ENCODE measurements at places on chromosomes 11 and 22.

DNA sequence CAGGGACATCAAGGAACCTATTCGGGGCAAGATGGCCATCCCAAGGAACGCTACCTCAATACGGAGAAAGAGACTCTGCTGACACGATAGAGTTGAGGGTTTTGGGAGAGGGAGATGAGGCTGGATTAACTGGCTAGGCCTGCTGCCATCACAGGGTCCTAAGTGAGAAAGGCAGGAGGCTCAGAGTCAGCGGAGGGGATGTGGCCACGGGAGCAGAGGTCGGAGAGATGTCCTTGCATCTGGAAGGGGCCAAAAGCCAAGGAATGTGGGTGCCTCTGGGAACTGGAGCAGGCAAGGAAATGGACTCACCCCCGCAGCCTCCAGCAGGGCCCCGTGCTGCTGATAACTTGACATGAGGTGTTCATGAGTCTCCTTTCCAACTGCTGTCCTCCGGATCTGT lies 31.0 kb upstream of the RFPL3 start:
- DNase-seq: no peak

- no peak for DNase-seq
Measured at GRCh38 chr11:1727861-1728260, 22.5 kb downstream of the IFITM10 start.

GRCh38 chr11:44219830-44220796 lies 89.8 kb downstream of the ALX4 start:
- DNase-seq: no peak

DNA sequence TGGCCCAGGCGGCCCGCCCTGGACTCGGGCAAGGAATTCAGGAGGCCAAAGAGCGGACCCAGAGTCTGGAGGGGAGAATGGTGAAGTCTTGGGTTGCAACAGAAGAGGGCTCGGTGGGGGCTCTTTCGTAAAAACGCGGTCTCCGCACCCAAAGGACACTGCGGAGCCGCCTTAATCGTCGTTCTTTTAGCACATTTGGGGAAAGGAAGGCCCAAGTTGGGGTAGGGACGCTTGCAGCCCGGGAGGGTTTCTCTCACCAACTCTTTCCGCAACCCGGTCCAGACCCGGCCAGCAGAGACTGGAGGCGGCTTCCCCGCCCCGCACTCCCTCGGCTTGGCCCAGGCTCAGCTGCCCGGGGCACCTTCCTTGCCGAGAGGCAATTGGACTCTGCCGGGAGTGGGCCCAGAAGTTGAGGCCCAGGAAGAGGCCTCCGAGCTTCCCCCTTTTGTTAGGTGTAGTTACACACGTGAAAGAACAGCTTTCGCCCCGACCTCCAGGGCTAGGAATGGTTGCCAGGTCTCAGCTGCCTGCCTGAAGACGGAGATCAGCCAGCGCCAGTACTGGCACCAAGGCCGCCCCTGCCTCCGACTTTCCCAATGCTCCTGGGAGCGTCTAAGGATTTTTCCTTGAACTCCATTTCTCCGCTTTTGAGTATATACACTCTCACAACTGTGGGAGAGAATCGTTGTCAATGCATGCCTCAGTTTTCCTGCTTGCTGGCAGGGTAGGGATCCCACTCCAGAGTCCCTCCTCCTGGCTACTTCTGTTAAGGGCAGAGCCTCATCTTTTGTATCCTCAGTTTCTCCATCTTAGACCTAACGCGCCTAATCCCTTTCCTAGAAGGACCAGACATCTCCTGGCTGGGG lies 3.7 kb downstream of the ALX4 start:
- DNase-seq: no peak

DNA sequence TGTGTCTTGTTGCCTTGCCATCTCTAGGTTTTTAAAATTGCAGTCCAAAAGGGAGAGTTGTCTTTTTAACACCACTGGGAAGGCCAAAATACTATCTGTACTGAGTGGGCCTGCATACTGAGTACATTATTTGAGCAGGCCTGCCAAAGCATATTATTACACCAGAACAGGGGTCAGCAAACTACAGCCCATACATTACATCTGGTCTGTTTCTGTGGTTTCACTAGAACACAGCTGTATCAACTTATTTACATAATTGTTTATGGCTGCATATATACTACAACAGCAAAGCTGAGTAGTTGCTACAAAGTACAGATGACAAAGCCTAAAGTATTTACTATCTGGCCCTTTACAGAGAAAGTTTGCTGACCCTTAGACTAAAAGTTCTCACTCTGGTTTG lies 74.0 kb downstream of the USP35 start:
- DNase-seq: no peak

- peak; percentile 7 for DNase-seq
Measured at GRCh38 chr11:65425971-65426838, 3.6 kb downstream of the NEAT1 start.

DNA sequence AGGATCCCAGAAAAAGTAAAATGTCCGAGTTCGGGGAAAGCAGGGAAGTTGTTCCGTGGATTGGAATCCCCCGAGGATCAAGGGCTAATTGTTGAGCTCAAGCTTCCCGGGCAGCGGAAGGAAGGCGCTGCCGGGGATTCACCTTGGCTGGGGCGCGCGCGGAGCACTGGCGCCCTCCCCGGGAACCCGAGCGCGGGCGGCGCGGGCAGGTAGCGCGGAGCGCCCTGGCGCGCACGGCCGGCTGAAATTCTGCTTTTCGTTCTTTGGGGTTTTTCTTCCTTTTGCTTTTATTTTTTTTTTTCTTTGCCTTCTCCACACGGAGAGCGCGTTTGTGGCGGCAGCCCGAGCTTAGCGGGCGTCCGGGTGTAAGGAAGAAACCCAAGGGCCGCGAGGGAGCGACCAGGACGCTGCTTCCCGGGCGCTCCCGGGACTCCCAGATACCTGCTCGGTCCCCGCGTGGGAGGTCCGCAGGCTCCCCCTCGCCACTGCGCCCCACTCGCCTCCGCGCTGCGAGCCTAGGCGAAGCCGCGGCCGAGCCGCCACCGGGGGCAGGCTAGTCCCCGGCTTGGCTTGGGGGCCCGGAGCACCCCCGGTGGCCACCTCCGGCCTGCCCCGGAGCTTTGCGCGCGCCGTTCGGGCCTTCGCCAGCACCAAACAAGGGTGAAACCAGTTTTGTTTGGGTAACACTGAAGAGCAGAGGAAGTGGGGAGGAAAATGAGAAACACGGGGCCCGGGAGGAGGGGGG lies 4.8 kb upstream of the IGF2 start:
- DNase-seq: no peak

GRCh38 chr11:133011604-133012003 lies 520.7 kb downstream of the OPCML start:
- no peak for DNase-seq

- no peak for DNase-seq
Measured at GRCh38 chr22:28923826-28924732, 40.7 kb downstream of the ZNRF3 start.

GRCh38 chr22:49091451-49091850 lies 736.2 kb downstream of the BRD1 start:
- DNase-seq: no peak

DNA sequence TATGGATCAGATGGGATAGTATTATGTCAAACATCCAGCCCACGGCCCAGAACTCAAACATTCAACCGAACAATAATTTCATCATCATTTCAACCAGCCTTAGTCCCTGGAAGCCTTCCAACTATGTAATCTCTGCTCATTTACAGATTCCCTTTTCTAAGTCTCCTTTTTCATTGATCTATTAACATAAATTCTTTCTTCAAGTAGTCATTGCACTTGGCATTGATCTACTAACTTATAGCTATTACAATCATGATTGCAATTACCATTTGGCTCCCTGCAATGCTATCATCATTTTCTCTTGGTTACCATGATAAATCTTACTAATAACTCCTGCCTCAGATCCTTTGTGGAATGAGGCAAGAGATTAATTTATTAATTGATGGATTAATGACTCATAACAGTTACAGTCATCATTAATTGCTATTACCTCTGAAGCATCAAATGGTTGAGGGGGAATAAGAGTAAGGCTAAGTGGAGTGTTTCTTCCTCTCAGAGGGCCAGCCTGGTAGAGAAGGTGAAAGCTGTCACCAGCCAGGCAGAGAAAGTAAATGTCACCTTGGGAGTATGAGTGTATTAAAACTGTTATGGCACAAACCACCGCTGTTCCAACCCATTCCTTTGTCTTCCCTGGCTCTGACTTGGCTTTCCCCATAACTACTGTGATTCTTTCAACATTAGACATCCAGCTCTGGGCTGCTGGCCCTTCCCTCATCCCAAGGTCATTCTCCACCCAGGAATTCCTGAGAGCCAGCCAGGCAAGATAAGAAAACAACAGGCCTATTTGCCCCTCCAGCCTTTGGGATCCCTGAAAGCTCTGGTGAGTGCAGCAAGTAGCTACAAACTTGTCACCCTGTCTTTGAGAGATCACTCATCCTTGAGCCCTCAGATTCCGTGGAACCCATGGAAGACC lies 174.7 kb downstream of the RRAS2 start:
- DNase-seq: no peak

DNA sequence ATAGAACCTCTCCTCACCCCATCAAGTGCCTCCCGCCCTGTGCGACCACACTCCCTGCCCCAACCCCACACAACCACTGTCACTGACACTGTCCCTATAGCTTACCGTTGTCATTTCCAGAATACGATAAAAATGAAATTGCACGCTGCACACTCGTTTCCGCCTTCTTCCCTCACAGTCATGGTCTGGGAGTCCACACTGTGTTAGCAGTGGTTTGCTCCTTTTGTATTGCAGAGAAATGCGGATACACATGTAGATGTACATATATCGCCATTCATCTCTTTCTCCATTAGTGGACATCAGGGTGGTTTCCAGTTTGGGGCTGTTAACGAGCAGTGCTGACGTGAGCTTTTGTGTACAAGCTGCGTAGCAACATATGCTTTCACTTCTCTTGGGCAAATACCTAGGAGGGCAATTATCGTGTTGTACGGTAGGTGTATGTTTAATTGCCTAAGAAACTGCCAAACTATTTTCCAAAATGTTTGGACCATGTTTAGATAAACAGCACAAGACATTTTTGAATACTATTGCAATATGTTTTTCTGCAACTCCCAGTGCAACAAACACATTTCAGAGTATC lies 59.2 kb upstream of the CD5 start:
- DNase-seq: no peak

- no peak for DNase-seq
Measured at GRCh38 chr11:67631411-67631810, 1.7 kb upstream of the NUDT8 start.

DNA sequence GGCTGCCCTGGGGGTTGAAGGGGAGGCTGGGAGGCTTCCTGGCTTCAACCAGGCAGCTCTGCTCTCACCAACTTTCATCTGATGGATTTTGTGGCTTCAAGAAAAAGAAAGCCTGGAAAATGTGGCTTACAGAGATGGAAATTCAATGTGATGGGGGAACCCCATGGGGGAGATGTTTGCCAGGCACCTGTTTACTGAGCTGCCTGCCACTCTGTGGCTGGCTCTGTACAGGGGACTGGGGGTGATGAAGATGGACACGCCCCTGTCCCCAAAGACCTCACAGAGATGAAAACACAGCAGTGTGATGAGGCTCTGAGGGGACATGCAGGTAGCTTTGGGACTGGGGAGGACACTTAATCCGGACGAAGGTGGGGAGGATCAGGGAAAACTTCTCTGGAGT lies 10.1 kb downstream of the TMEM258 start:
- DNase-seq: no peak

Measured in AG08396 (cell line).